ENCODE measurements at places on chromosomes 6 and 20. TPM values are rescaled to one million over a fixed set of nuclear protein-coding genes. Genes with fewer than 3 reads are reported as not detected.
A peak's percentile ranks its signal among the peaks of the same experiment; 100 is the strongest.

DNA sequence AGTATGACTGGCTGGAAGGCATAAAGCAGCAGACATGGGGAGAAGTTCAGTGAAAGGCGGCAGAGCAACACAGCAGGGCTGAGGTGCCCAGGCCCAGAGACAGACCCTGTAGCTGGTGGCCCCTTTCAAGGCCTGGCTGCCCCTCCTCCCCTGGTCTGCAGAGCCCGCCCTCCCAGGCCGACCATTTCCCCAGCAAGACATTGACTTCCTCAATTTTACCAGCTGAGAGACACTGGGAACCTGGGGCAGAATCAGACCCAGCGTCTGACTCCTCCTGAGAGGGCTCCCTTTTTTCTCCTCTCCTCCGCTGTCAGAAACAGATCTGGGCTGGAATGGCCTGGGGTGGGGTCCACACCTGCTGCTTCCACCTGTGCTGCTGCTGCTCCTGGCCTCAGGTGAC is at the start of gene TREML4:
Gene TREML4, plus strand, starts transcription at position 254 of the 400 bp plus-strand sequence. Its CDS starts 79 bp downstream, at position 333.
- peaks cover 10% of the 10 kb centered on the region for H3K27me3 ChIP-seq
- no peaks in the 10 kb centered on the region for H3K4me1 ChIP-seq
- H3K4me3 ChIP-seq: no peak within 1 kb of the TSS
- H3K36me3 ChIP-seq: no peaks in the 10 kb centered on the region
- no peak within 1 kb of the TSS for H3K27ac ChIP-seq

- H3K4me3 ChIP-seq: no peak overlapping the region
- no peaks in the 10 kb centered on the region for H3K4me1 ChIP-seq
- H3K36me3 ChIP-seq: no peaks in the 10 kb centered on the region
Measured at GRCh38 chr6:89992818-89993217, 98.5 kb downstream of the GJA10 start.

DNA sequence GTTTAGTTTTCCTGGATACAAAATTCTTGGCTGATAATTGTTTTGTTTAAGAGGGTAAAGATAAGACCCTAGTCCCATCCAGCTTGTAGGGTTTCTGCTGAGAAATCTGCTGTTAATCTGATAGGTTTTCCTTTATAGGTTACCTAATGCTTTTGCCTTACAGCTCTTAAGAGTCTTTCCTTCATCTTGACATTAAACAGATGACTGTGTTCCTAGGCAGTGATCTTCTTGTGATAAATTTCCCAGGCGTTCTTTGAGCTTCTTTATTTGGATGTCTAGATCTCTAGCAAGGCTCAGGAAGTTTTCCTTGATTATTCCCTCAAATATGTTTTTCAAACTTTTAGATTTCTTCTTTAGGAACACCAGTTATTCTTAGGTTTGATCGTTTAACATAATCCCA is 134.0 kb downstream of the MAP3K4 start:
- H3K27me3 ChIP-seq: no peaks in the 10 kb centered on the region
- H3K4me1 ChIP-seq: no peaks in the 10 kb centered on the region
- no peak overlapping the region for H3K27ac ChIP-seq
- H3K4me3 ChIP-seq: no peak overlapping the region

- no peaks in the 10 kb centered on the region for H3K36me3 ChIP-seq
- H3K4me3 ChIP-seq: no peak overlapping the region
- no peak overlapping the region for H3K27ac ChIP-seq
- no peak for DNase-seq
- H3K4me1 ChIP-seq: no peaks in the 10 kb centered on the region
Measured at GRCh38 chr20:51153867-51154707, 131.2 kb upstream of the KCNG1 start.

GRCh38 chr20:63740070-63740626 is 572 bp downstream of the SLC2A4RG start:
- peaks cover 51% of the 10 kb centered on the region for H3K36me3 ChIP-seq
- H3K4me3 ChIP-seq: peak overlapping the region; percentile 66
- peak; percentile 82 for DNase-seq
- H3K4me1 ChIP-seq: peaks cover 11% of the 10 kb centered on the region
- peak overlapping the region; percentile 82 for H3K27ac ChIP-seq

DNA sequence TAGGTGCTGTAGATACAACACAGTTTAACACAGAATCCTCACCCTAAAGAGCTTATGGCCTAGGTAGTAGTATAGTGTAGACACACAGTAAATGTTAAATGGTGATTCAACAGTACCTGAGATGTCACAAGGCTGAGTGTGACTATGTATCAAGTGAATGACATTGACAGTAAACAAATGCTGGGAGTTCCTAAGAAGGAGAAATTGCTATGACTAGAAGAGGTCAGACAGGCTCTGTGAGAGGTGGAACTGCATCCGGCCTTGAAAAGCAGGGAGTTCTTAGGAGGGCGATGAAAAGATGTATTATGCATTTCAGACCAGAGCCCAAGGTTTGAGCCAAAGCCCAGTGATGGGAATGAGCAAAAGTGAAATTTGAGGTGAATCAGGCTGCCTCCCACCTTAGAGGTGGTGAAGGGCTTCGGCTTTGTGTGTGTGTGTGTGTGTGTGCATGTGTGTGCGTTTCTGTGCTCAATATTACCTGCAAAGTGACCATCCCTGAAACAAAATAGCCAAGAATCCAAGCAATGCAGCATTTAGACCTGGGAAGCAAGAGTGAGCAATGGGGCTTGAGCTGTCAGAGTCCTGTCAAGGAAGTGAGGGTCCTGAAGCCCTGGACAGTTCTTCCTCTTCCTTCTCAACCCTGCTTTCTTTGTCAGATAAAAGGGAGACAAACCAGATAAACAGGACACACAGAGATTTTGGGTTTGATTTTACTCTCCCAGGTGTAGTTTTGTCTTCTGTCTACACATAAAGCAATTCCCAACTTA is 32.3 kb upstream of the CITED2 start:
- no peaks in the 10 kb centered on the region for H3K4me1 ChIP-seq
- no peak overlapping the region for H3K4me3 ChIP-seq
- H3K36me3 ChIP-seq: no peaks in the 10 kb centered on the region
- no peak overlapping the region for H3K27ac ChIP-seq

- H3K36me3 ChIP-seq: no peaks in the 10 kb centered on the region
- DNase-seq: no peak
- H3K4me1 ChIP-seq: no peaks in the 10 kb centered on the region
Measured at GRCh38 chr6:154234019-154234772, 122.4 kb downstream of the IPCEF1 start.

DNA sequence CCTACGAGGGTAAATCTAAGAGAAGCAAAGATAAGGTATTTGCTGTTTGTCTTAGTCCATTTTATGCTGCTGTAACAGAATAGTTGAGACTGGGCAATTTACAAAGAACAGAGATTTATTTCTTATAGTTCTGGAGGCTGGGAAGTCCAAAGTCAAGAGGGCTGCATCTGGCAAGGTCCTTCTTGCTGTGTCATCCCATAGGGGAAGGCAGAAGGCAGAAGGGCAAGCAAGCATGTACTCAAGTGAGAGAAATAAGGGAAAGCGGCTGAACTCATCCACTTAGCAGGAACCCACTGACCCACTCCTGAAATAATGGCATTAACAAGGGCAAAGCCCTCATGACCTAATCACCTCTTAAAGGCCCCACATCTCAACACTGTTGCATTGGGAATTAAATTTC is 102.7 kb downstream of the AGPAT4 start:
- H3K27ac ChIP-seq: no peak overlapping the region
- H3K27me3 ChIP-seq: no peaks in the 10 kb centered on the region
- peaks cover 27% of the 10 kb centered on the region for H3K4me1 ChIP-seq
- no peaks in the 10 kb centered on the region for H3K36me3 ChIP-seq

DNA sequence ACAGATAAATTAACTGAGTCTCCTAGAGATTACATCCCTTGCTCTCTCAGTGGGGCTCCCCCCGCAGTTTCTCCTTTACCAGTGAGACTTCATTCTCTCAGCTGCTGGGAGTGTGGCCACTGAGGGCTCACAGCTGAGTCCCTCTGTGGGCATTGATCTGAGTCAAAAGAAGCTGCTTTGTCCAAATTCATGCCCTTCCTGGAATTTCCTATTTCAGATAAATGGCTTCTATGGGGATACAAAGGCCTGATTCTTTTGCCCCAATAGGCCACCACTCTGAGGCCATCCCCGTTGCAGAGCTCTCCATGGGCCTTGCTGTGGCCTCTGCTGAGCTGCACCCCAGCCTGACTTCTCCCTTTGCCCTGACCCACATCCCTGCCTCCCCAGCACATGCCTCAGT is 10.0 kb downstream of the CST5 start:
- no peaks in the 10 kb centered on the region for H3K4me1 ChIP-seq
- H3K27me3 ChIP-seq: no peaks in the 10 kb centered on the region
- H3K4me3 ChIP-seq: no peak overlapping the region

- H3K27me3 ChIP-seq: no peaks in the 10 kb centered on the region
- H3K27ac ChIP-seq: no peak overlapping the region
- no peaks in the 10 kb centered on the region for H3K36me3 ChIP-seq
- H3K4me3 ChIP-seq: peak overlapping the region; percentile 61
- H3K4me1 ChIP-seq: peaks cover 23% of the 10 kb centered on the region
- no peak for DNase-seq
Measured at GRCh38 chr20:36745234-36745926, 510 bp downstream of the NDRG3 start.

DNA sequence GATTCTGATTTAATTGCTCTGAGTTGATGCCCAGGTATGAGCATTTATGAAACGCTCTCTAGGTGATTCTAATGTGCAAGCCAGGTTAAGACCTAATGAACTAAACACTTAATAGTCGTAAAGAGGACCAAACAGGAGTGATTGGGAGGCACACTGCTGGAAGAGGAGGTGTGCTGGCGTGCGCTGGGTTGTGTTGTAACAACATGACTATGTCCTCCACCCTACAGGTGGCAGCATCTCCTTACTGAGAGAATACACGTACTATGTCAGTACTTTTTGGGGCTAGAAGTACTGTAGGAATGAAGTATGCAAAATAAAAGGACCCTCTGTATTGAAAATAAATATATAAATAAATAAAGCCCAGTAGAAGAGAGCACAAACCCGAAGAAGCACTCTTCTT is 11.9 kb downstream of the C6orf89 start:
- no peaks in the 10 kb centered on the region for H3K27me3 ChIP-seq
- no peak overlapping the region for H3K4me3 ChIP-seq
- H3K4me1 ChIP-seq: no peaks in the 10 kb centered on the region
- H3K36me3 ChIP-seq: peaks cover 61% of the 10 kb centered on the region
- DNase-seq: peak; percentile 39

DNA sequence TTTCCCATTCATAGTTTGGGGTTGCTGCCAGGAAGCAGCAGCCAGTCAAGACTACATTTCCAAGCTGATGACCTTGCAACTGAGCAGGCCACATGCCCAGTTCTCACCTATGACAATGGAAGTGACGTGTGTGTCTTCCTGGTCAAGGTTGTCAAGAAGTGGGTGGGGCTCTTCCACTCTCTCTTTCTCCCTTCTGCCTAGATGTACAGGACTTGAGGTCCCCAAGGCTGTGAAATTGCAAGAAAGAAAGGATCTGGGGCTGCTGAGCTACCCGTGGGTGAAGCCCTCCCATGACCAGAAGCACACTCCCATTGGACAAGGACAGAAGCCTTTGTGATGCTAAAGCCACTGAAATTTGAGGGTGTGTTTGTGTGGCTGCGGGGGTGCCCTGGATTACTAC is 175.1 kb downstream of the LINC00237 start:
- no peak overlapping the region for H3K4me3 ChIP-seq
- DNase-seq: no peak
- H3K36me3 ChIP-seq: no peaks in the 10 kb centered on the region
- no peaks in the 10 kb centered on the region for H3K27me3 ChIP-seq

DNA sequence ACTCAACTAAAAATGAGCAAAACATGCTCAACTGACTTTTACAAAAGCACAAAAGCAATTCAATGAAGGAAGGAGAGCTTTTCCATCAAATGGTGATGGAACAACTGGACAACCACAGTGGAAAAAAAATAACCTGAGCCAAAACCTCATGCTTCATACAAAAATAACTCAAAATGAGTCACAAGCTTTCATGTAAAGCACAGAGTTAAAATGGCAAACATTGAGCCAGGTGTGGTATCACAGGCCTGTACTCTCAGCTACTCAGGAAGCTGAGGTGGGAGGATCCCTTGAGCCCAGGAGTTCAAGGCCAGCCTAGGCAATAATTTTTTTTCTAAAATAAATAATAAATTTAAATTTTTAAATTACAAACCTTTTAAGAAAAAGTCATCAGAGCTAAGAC is 18.4 kb upstream of the HLA-G start:
- H3K36me3 ChIP-seq: no peaks in the 10 kb centered on the region
- H3K4me1 ChIP-seq: peaks cover 16% of the 10 kb centered on the region
- peaks cover 8% of the 10 kb centered on the region for H3K27me3 ChIP-seq
- no peak overlapping the region for H3K4me3 ChIP-seq

- H3K27ac ChIP-seq: peak overlapping the region; percentile 45
- DNase-seq: peak; percentile 79
- peaks cover 11% of the 10 kb centered on the region for H3K4me1 ChIP-seq
- H3K36me3 ChIP-seq: no peaks in the 10 kb centered on the region
- H3K27me3 ChIP-seq: no peaks in the 10 kb centered on the region
Measured at GRCh38 chr6:2848851-2849250, 7.2 kb upstream of the SERPINB1 start.

- DNase-seq: no peak
- H3K4me3 ChIP-seq: no peak overlapping the region
- no peaks in the 10 kb centered on the region for H3K27me3 ChIP-seq
- H3K27ac ChIP-seq: no peak overlapping the region
- H3K4me1 ChIP-seq: no peaks in the 10 kb centered on the region
Measured at GRCh38 chr6:125262016-125263013, 39.5 kb downstream of the HDDC2 start.

DNA sequence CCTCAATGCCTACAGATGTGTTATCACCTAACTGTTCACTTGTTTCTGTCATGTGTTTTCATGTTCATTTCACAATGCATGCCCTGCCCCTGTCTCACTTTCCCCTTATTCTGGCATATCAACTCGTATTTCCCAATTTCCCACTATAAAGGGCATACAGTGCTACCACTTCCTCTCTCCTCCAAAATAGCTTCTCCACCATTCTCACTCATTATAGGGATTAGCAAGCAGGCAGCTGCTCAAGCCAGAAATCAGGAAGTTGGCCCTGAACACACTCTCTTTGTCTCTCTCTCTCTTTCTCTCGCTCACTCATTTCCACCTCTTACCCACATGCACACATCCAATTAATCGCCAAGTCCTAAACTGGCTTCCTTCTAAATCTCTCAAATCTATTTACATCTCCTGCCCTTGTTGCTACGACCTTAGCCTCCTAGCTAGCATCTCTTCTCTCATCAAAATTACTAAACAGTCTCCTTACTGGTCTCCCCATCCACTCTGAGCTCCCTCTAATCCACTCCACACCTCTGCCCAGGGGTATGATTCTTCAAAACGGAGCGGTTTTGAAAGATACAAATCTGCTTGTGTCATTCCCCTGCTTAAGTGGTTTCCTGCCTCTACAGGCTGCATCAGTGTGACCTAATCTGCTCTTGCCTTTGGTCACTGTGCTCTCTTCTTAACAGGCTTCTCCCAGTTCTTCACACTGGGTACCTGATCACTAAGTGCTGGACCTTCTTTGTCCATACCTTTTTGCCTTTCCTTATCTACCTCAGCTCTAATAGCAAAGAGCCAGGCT is 196.2 kb downstream of the BTBD9 start:
- H3K4me1 ChIP-seq: no peaks in the 10 kb centered on the region
- no peak overlapping the region for H3K27ac ChIP-seq
- no peak for DNase-seq
- H3K36me3 ChIP-seq: no peaks in the 10 kb centered on the region

GRCh38 chr20:62964700-62965099 is 12.2 kb downstream of the SLC17A9 start:
- no peak overlapping the region for H3K4me3 ChIP-seq
- H3K27ac ChIP-seq: no peak overlapping the region
- peaks cover 65% of the 10 kb centered on the region for H3K27me3 ChIP-seq
- H3K4me1 ChIP-seq: peaks cover 47% of the 10 kb centered on the region
- H3K36me3 ChIP-seq: no peaks in the 10 kb centered on the region

Gene RBM12
- polyA plus RNA-seq: 57.9 TPM

Gene PACRG
- polyA plus RNA-seq: not detected

Gene F13A1
- not detected for polyA plus RNA-seq

Gene CALHM6
- polyA plus RNA-seq: not detected

Gene IL17A
- polyA plus RNA-seq: not detected

Gene FILIP1
- 0.03 TPM for polyA plus RNA-seq

Gene CASS4
- 21.7 TPM for polyA plus RNA-seq

Gene MYLK2
- polyA plus RNA-seq: 0.41 TPM

Measured in K562 (cell line).